MG63 (cell line): ENCODE measurements at places on chromosomes 5 and 9. TPM values are rescaled to one million over a fixed set of nuclear protein-coding genes. Genes with fewer than 3 reads are reported as not detected.

The ADAMTS19 gene
- total RNA-seq, result 0.20 and 1.7 TPM in 2 replicates

The MACIR gene
- 30.9 and 32.2 TPM in 2 replicates for total RNA-seq

The CDKN2A gene
- total RNA-seq, result not detected in 2 replicates

The NSG2 gene
- total RNA-seq, result not detected in 2 replicates

The PCDHGB1 gene
- total RNA-seq, result 0.59 and 1.3 TPM in 2 replicates

The TRPM6 gene
- total RNA-seq, result 0.03 and 0.17 TPM in 2 replicates

DNA sequence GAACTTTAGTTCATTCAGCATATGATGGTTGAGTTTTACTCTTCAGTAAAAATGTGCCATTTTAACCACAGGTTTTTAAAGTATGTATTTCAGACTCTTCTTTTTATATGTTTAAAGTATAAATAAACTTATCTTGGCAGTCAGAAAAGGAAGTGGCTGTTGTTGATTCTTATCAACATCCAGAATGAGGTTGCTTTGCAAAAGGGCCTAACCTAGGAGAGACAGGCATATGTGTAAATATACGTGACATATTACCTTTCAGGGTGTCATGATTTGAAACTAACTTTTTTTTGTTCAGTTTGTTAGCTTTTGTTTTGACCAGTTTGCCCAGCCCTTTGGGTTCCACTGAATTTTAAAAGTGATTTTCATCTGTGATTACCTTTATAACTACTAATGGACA lies 7.4 kb downstream of the SMARCA2 start:
- no peak for DNase-seq

GRCh38 chr5:133289686-133290367 lies 238.0 kb downstream of the HSPA4 start:
- no peak for DNase-seq

GRCh38 chr9:100011062-100011681 lies 87.6 kb downstream of the ERP44 start:
- DNase-seq, result no peak

DNA sequence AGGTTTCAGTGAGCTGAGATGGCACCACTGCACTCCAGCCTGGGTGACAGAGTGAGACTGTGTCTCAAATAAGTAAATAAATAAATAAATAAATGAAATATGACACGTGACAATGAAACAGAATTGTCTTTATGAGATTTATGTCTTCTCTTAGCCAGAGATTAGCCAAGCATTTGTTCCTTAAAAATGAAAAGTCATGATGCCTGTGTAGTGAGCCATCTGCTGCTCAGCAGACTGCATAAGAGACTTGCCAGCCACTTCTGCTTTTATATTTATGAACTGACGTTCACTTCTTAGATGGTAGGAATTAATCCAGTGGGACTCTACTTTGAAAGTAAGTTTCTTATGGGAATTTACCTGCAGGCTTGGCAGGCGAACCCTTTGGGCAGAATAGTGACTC lies 227.4 kb downstream of the NR3C1 start:
- no peak for DNase-seq

DNA sequence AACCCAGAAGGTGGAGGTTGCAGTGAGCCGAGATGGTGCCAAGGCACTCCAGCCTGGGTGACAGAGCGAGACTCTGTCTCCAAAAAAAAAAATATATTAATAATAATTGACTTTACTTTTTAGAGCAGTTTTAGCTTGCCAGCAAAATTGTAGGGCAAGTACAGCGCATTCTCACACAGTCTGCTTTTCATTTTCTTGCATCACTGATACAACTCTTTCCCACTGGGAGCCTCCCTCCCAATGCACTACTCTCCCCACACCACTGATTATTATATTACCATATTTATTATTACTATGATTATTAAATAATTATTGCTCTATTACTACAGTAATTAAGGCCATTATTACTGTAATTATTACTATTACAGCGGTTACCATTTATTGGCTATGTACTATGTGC lies 212.8 kb downstream of the GNA14 start:
- no peak for DNase-seq

DNA sequence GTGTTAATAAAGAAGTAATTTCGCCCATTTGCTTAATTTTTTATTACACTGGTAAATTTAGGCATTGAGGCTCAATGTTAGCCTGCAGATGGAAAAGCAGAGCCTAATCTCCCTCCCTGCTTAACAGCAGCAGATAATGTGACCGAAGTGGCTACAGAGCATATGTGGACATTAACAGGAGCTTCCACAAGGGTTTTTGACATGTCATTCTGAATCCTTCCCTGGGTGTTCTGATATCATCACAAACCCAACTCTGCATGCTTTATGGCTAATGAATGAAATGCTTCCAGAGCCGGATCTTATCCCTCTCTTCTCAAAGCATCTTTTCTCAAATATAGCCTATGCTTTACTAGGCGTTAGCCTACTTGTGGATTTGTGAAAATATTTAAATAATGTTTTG lies 208.6 kb downstream of the CAAP1 start:
- DNase-seq, result no peak

DNA sequence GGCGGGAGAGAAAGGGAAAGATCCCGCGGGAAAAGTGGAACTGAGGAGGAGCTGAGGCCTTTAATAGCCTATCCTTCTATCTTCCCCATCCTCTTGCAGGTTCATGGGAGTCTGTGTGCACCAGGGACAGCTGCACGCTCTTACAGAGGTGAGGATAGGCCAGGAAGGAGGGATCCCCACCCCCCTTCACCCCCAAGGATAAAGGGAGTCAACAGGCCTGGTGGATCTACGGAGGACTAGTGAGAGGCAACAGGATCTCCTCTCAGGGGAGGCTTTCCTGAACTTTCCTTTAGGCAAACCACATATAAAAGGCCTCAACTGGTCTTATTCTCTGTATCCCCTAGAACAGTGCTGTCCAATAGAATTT lies 1.1 kb downstream of the TESK1 start:
- peak; percentile 41 for DNase-seq

GRCh38 chr5:67925511-67925910 lies 290.0 kb upstream of the PIK3R1 start:
- no peak for DNase-seq

DNA sequence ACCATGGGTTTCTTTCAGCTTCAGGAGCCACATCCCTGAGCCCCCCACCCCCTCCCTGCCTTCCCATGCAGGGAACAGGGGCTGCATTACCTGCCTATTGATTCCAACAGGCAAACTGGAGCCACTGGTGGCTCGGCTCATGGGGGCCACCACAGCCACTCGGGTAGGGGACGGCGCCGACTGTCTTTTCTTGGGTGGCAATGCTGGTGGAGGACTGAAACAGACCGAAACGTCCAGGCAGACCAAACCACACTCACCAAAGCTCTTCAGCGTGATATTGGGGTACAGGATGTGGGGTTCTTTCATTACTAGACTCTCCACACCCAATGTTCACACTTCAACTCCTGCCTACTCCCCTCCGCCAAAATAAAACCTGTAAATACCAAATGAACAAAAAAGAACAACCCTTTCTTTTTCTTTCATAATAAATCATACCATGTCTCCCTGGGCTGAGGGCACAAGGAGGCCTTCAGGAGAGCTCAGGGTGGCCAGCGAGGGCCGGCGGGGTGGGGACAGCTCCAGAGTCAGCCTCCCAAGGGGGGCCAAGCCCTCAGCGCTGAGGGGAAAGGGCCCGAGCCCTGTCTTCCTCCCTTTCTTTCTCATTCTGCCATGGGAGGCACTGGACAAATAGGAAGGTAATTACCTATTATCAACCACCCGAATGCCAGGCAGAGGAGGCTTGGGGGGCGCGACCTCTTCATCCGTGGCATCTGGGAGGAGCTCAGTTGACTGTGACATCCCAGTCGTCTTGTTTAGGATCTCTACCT lies 83.3 kb downstream of the PRRT1B start:
- DNase-seq, result no peak

- DNase-seq, result no peak
Observed at GRCh38 chr5:123664961-123665360, 153.0 kb downstream of the CSNK1G3 start.
